ENCODE measurements at places on chromosomes 7 and 10.

GRCh38 chr7:68767462-68767861 is 830.8 kb upstream of the AUTS2 start:
- no peak for DNase-seq

GRCh38 chr7:140229591-140230515 is 53.1 kb upstream of the KDM7A start:
- no peak for DNase-seq

DNA sequence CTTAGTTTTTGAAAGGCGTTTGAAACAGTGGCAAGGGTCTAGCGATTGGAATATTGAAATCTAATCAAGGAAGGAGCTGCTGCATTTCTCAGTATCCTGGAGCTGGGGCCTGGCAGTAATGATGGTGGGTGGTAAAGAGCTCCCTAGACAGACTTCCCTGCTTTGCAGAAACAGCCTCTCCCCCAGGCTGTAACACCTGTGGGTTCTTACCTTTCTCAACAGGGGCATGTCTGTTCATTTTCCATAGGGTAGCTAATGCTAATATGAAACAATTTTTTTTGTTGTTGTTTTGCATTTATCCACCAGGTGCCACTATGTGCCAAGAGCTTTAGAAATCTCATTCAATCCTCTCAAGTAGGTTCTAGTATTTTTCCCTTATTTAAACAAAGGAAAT is 345.5 kb downstream of the REEP3 start:
- peak; percentile 4 for DNase-seq

DNA sequence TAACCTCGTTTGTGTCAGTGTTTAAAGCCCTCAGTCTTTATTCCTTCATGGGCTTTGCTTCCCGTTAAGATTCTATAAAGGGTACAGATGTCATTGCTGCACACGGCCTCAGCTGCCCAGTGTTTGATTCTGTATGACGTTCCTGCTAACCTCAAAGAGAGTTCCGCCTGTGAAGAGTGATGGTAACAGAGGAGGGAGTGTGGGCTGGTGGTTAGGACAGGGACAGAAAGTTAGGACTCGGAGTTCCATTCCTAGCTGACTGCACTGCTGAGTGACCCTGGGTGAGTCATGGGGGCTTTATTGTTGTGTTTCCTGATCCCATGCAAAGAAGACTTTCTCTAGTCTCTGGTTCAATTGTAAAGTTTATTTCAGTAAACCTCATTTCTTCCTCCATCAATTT is 227.1 kb downstream of the DYNC1I1 start:
- DNase-seq = no peak

- no peak for DNase-seq
Measured at GRCh38 chr7:6205971-6206660, 66.3 kb downstream of the CYTH3 start.

DNA sequence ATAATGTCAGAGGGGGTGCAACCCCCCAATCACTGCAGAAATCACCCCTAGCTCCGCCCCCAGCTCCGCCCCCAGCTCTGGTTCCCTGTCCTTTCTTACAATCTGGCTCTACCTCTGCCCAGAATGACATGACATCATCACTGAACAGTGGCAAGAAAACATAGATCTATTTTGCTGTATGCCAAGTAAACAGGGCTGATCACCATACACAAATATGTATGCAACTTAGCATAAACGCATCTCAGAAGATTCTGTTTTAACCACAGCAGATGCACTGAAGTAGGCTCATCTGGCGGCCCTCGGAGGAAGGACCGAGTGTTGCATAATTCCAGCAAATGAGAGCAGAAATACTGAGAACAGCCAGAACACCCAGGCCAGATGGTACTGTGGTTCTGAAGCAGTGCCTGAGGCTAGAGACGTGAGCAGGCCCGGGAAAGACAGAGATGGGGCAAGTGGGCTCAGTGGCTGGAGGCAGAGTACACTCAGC is 293.3 kb upstream of the KLF14 start:
- no peak for DNase-seq

DNA sequence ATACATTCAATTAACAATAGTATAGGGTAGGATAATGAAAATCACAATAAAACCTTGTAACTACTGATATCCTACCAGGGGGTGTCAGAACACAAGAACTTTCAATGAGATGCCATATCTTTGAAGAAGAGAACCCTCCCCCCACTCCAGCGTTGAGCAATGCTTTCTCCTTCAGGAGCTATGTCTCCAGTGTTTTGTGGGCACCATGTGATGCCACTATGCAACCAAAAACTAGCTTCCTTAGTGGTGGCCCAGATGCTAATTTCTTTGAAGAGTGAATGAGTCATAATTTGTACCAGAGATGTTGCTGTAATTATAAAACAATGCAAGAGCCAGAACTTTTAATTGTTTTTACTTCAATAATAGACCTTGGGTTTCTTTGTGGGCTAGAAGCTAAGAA is 76.0 kb upstream of the ADO start:
- no peak for DNase-seq

DNA sequence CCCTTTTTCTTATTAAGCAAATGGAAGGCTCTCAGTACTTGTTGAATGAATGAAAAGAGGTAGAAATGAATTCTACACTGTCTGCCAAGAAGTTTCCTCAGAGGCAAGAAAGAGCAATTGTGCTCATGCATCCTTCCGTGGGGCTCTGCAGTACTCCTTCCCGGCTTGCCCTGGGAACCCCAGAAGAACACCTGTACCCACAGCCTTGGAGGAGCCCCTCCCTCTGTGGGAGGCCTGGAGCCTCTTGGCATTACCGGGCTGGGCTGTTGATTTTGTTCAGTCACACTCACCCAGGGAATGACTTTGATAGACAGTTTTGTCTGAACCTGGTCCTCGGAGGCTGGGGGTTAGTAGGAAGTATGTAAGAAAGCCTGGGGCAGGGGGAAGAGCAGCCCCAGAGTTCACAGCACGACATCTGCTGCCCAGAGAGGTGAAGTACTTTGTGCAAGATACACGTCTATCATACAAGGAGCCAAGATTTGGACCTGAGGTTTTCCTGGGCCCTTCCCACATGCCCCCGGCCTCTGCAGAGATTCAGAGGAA is 134.8 kb upstream of the GDF10 start:
- DNase-seq = no peak

DNA sequence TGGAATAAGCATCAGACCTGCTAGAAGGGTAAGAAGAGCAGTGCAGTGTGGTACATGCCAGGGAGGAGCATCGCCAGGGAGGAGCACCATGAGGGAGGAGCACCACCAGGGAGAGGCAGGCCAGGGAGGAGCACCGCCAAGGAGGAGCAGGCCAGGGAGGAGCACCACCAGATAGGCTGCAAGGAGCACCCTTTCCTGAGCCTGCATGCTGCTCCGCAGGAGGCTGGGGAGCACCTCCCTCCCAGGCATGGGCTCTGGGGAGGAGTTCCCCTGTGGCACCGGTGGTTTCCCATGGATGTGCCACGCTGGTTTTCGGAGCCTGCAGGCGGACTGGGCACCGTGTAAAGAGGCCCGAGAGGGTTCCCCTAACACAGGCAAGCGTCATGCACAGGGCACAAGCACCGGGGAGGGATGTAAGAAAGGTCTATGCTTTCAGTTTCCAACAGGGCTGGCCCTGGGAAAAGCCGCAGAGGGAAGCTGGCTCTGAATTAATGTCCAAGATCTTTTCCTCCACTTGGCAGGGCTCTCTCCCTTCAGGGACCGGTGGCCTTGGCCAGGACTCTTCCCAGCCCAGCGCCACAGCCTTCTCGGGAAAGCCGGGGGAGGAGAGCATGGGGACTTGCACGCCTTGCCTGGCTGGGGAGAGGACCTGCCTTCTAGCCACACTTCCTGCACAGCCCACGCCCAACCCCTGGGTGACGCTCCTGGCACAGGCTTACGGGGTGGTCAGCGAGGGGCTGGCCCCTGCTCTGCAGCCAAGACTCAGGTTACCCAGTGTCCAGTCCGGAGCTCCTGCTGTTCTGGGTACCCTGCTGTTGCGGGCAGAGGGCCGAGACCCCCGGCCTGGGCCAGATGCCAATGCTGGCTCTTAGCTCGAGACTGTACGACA is 11.5 kb upstream of the GPER1 start:
- DNase-seq = no peak

DNA sequence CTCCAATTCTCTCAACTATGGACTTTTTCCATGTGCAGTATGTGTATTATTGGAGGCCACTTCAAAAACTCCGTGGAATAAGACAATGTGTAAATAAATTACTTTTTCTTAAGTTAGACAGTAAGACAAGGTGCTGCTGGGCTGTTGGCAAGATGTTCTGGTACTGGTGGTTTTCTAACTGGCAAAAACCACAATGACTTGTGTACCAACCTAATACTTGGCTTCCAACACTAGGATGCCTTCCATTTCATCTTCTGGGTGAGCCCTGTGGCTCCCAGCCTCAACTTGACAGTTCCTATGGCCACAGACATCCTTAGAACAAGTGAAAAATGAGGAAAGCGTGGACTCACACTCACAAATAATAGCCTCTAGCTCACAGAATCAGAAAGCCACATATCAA is 77.0 kb downstream of the OSBPL3 start:
- DNase-seq = no peak

DNA sequence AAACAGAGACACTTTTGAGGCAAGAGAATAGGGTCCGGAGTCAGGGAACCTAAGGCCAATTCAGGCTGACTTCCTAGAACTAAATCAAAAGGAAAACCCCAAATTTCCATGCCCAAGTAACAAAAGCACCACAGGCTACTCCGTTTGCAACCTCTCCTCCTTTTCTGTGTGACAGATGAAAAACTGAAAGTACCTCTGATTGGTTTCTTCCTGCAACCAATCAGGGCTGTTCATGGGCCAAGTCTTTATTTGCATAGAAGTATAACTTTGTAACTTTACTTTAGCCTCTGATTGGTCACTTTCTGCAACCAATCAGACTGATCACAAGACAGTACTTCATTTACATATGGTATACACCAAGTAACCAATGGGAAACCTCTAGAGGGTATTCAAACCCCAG is 239.9 kb upstream of the KCND2 start:
- no peak for DNase-seq

- no peak for DNase-seq
Measured at GRCh38 chr7:130560972-130561371, 69.1 kb downstream of the MEST start.

Measured in SHP77 (cell line).